NCI-H146 (cell line): ENCODE measurements at places on chromosomes 2 and 18.

GRCh38 chr2:127177617-127178263, 42.4 kb downstream of the CYP27C1 start:
- DNase-seq = no peak

- DNase-seq = no peak
These were observed 201.6 kb downstream of the IKZF2 start for GRCh38 chr2:212949786-212950185.

DNA sequence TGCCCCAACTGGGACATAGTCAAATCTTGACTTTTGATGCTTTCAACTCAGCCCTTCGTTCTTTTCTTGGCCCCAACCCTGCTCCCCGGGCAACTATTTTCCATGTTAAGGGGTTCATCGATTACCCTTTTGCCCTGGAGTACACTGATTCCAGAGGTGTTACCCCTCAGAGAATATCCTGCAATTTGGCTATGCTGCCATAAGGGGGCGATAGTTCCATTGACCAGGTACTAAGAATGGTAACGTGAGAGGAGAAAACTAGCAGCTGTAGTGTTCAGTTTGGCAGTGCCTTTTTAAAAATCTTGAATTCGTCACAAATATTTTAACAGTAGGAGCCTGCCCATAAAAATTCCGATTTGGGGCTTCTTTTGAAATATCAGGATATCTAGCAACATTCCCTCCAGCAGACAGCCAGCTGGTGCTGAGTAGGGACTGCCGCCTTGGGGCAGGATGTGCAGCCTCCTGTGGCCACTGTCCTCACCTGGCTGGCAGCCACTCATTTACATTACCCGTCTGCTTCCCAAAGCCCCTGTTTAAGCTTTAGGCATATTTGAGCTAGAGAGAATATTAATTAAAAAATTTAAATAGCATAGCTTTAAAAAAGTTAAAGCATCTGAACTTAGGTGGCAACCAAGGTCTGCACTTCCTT, 146.3 kb upstream of the SKOR2 start:
- DNase-seq = peak; percentile 40

GRCh38 chr2:220337611-220338440, 710.4 kb downstream of the SLC4A3 start:
- DNase-seq = no peak

DNA sequence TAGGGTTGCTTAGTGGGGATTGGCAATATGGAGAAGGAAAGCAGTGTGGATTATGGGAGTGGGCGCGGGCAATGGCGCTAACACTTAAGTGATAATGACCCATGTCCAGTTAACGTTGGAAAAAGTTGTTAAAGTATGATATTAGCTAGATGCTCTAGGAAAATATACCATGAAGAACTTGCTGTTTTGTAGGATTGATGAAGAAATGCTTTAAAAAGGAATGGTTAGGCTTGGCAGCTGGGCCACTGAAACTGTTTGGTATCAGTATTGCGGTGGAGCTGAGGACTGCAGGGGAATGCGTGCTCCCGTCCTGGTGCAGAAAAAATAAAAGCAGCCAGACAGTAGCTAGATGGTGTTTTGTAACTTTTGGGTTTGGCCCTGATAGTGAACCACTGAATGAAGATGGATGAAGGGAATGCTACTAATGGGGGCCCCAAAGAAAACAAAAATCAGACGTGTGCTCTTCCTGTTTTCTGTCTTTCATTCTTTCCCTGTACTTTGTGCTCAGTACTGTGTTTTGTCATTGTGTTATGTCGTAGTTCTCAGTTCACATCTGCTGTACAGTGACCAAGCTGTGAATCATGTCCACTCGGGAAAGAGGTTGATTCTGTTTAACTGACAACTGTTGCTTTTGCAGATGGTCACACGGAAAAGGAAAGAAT, 999 bp downstream of the INSIG2 start:
- DNase-seq = peak; percentile 5

DNA sequence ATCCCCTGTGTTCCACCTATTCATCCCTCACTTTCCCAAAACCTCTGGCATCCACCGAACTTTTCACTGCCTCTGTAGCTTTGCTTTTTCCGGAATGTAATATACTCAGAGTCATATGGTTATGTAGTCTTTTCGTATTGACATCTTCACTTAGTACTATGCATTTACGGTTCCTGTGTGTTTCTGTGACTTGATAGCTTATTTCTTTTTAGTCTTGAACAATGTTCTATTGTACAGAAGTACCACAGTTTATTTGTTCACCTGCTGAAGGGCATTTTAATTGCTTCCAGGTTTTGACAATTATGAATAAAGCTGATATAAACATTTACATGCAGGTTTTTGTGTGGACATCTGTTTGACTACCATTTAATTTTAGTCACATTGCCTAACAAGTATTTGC, 154.7 kb upstream of the DOK6 start:
- DNase-seq = peak; percentile 98

DNA sequence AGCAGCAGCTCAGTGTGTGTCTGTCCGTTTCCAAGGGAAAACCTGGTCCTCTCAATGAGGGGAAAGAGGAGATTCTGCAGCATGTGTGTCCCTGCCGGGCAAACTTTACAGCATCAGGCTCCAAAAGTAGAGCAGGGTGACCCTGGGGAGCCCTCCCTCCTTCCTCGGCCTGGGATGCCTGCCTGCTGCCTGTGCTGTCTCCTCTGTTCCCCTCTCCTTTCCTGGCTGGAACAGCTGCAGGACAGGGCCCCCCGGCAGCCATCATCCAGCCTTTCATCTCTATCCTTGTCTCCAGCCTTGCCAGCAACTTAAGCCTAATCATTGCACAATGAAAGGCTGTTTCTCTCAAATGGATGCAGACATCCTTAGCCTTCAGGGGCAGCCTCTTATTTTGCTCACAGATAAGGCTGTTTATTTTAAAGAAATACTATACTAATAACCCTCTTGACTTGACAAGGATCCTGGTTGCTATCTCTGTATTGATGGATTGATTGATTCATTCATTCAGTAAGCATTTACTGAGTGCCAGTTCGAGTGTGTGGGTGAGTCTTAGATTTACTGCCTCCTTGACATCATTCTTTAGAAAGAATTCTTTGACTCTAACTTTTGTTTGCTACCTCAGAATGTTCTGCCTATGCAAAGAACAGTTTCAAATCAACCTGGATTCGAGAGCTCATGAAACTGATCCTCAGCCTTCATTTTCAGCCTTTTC, 40.6 kb upstream of the EDAR start:
- no peak for DNase-seq

DNA sequence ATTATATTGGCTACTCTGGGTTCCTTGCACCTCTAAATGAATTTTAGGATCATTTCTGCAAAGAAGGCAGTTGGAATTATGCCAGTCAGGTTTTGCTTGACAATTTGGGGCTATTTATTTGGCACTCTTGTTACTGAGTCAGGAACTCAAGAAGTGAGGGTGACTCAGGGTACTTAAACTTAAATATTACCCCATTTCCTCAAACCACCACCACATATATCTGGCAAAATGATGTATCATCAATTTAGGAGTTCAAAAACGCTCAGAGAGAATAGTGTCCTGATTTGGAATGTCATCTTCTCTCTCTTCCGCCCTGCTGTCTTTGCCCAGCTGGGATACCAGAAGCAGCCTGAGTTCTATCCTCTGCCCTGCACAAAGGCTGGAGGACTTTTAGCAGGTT, 2.4 kb upstream of the THNSL2 start:
- no peak for DNase-seq

DNA sequence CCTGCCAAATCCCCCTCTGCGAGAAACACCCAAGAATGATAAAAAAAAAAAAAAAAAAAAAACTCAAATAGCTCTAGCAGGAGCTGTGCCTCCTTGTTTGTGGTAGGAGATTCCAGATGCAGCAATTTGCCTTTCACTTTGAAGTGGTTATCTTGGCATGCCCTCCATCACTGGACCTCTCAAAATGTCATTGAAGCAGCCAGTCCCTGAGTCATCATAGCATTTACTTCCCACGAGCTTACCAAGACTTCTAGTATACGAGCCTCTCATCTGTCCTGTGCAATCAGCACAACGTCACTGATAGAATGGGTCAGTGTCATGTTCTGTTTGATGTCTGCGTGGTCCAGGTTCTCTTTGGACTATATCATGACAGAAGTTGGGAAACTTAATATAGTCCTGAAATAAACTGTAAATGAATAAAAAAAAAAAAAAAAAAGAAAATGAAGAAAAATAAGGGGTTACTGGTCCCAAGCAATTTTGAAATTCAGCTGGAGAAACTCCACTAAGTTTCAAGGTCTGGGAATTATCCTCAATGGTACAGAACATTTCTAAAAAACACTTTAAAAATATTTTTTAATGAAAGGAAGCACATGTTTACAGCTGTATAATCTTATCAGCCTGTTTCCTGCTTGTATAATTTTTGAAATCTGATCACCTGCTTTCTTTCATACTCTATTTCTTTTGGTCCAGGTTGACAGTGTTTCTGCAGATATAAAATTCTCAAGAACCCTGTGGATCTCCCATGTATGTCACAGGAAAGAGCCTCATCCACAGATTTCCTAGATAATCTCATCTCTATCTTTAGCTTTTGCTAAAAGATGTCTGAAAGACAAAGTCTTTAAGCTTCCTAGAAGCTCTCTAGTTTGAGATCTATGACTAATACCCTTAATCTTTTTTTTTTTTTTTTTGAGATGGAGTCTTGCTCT, 74.1 kb upstream of the EHBP1 start:
- no peak for DNase-seq

GRCh38 chr2:55213822-55214221, 18.3 kb downstream of the CLHC1 start:
- DNase-seq = no peak

GRCh38 chr2:85254540-85255300, 73.1 kb downstream of the TGOLN2 start:
- DNase-seq = no peak

DNA sequence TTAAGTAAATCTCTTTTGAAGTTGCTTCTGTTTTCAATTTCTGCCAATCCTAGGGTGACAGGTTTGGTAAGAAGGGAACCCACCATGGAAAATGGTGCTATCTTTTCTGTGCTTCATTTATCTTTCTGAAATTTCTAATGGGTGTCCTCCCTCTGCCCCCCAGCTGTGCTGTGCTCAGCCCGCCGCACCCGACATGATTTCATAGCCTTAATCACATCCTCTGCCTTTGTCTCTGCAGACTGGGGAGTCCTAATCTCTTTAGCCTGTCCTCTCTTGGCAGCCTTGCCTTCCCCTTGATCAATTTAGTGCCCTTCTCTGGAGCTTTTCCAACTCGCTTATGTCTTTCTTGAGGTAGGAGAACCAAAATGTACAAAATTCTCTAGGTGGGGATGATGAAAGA, 49.3 kb downstream of the DNMT3A start:
- DNase-seq = no peak

- DNase-seq = no peak
These were observed 10.9 kb downstream of the FEZ2 start for GRCh38 chr2:36587101-36587500.

- DNase-seq = no peak
These were observed 34.4 kb upstream of the DARS1 start for GRCh38 chr2:136019825-136020224.

GRCh38 chr2:27954771-27955383, 64.3 kb downstream of the BABAM2 start:
- peak; percentile 38 for DNase-seq

DNA sequence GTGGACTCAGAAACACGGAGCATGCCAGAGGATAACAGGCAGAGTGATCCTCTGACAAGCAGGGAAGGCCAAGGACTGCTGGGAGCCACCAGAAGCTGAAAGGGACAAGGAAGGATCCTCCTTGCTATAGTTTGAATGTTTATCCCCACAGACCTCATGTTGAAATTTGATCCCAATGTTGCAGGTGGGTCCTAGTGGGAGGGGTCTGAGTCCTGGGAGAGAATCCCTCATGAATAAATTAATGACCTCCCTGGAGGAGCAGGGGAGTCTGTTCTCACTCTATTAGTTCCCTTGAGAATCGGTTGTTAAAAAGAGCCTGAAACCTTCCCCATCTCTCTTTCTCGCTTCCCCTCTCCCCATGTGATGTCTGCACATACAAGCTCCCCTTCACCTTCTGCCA, 124.4 kb downstream of the FBXO15 start:
- no peak for DNase-seq

DNA sequence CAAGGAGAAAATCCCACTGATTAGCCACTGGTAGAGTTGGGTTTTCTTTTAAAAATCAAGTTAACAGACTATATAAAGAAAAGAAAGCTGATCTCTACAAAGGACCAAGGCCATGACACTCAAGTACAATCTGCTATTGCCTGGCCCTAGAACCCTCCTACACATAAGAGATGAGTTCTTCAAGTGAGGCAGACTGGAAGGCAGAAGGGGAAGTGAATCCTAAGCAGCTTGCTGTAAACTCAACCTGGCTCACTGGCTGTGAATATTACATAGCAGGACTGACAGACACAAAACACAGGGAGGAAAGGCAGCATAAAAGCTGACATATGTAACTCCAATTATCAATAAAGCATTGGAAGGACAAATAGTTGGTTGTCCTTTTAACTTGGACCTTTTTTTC, 65.4 kb downstream of the TRIP12 start:
- no peak for DNase-seq

DNA sequence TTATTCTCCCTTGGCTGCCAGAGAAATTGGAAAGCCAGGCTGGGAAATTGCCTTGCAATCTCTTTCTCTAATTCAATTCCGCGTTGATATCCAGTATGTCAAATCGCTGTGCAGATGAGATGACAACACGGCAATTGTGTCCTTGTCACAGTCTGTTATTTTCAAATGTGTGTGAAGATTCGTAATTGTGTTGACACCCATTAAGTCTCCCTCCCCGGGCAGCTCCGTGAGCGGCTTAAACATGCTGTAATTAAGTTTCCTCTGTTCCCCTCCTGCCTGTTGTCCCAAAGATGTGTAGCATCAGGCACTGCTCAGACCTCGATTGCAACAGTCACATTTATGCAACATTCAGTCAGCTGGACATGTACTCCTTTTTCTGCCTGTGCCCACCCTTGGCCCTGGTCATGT, 209.5 kb downstream of the LPIN1 start:
- DNase-seq = no peak

DNA sequence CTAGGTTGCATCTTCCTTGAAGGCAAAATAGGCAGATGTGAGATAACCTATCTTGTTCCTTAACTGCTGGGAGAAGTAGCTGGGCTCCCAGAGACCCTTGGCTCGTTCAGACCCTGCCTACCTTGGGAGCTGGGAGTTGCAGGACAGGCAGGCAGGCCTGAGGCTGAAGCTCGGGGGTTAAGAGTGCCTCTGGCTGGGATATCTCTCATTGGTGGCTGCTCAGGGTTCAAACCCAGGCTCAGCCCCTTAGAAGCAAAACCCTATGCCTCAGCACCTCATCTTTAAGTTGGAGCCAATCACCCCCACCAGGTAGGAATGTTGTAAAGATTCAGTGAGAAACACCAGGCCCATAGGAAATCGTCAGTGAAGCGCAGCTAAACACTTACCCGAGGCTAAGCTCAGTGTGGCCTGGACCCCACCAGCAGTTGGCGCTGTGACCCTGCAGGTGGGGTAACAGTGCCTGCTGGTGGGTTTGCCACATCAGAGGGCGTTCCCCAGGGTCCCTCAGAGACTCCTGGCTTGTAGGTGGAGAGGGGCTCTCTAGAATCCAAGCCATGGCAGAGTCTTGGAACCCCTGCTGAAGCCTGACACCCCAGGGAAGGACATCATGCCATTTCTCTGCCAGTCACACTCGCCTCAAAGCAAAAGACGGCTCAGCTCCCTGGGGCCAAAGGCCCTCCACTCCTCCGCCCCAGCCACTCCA, 54.6 kb upstream of the GPR17 start:
- peak; percentile 62 for DNase-seq

GRCh38 chr2:229243890-229244560, 27.1 kb downstream of the PID1 start:
- DNase-seq = no peak

GRCh38 chr2:141522048-141522447, 608.8 kb downstream of the LRP1B start:
- no peak for DNase-seq

GRCh38 chr2:191355170-191355758, 110.1 kb downstream of the MYO1B start:
- no peak for DNase-seq

- no peak for DNase-seq
These were observed 29.9 kb upstream of the RUFY4 start for GRCh38 chr2:218039171-218039570.
